Epithelial cell of proximal tubule (primary cell): ENCODE measurements at places on chromosomes 7 and 10. TPM values are rescaled to one million over a fixed set of nuclear protein-coding genes. Genes with fewer than 3 reads are reported as not detected.

Gene TUBAL3
- total RNA-seq = not detected in 2 replicates

Gene EBF3
- not detected in 2 replicates for total RNA-seq

Gene DENND2A
- total RNA-seq = 27.6 and 34.4 TPM in 2 replicates

Gene VDAC2
- 213 and 237 TPM in 2 replicates for total RNA-seq

Gene KAZALD1
- 2.9 and 4.5 TPM in 2 replicates for total RNA-seq

Gene IL6
- 22.4 and 40.4 TPM in 2 replicates for total RNA-seq

GRCh38 chr10:123494301-123494808 is 171.8 kb upstream of the GPR26 start:
- DNase-seq = no peak

GRCh38 chr7:116426428-116427156 is 72.9 kb upstream of the CAV2 start:
- DNase-seq = peak; percentile 72

DNA sequence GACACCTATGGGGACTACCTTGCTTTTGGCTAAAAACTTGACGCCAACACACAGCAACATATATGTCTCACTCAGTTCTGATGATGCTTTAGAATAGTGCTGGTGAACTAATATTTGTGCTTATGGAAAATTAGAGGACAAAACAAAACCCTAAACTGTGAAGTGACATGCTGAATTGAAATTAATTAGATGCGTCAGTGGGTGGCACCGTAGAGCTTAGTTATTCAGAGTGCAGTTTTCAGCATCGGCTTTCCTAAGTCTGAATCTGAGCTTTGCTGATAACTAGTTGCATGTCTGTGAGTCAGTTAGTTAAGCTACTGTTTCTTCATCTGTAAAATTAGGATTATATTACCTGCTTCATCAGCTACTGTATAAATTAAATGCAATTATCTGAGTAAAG is 245.0 kb upstream of the SORCS1 start:
- DNase-seq = peak; percentile 12

- DNase-seq = no peak
These were observed 3.5 kb downstream of the CCDC201 start for GRCh38 chr7:45869426-45869825.

DNA sequence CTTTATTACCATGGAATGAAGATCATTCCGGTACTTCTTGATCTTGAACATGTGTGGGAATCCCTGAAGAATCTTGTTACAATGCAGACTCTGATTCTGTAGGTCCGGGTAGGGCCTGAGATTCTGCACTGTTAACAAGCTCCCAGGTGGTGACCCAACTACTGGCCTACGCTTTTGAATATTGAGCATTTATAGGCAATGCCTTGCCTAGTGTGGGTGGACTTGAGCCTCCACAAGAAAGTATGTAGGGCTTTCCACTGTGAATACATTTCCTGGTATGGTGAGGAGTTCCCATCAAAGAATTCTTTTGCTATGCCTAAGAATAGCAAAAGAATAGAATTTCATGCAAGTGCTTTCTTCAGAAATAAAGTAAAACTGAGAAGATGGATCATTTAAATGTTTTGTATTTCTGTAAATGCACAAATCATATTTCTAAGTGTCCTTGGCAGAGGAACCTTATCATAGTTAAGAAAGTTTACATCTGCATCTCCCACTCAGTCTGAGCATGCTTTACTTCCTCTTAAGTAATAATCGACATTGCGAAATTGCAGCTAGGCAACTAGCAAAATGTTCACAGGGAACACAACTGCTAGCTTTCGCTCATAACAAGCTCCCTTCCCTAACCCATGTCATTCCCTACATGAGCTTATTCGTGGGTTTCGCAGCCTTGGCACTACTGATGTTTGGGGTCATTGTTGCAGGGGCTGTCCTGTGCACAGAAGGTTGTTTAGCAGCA is 71.4 kb downstream of the AHR start:
- no peak for DNase-seq

GRCh38 chr10:89207181-89207800 is at the start of gene CH25H:
Gene CH25H, minus strand, starts transcription at chr10:89207317. Its CDS starts 25 bp downstream, at chr10:89207292.
- DNase-seq = no peak

DNA sequence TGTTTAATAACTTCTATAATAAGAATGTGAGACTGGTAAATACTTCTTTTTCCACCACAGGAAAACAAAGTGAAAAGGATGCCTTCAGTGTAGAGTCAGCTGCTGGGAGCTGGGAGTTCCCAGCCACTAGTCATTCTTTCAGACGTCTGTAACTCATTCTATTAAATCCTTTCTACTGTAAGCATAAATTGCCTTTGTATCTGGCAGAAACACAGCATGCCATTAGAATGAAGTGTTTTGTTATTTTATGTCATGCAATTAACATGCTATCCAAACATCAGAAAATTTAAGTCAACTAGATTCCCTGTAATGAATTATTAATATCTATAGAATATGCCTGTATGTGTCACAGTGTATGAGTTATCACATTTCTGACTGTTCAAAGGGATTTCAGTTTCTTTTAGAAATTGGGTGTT is 14.3 kb downstream of the BPGM start:
- no peak for DNase-seq

GRCh38 chr10:18976696-18977251 is 71.8 kb upstream of the MALRD1 start:
- no peak for DNase-seq

DNA sequence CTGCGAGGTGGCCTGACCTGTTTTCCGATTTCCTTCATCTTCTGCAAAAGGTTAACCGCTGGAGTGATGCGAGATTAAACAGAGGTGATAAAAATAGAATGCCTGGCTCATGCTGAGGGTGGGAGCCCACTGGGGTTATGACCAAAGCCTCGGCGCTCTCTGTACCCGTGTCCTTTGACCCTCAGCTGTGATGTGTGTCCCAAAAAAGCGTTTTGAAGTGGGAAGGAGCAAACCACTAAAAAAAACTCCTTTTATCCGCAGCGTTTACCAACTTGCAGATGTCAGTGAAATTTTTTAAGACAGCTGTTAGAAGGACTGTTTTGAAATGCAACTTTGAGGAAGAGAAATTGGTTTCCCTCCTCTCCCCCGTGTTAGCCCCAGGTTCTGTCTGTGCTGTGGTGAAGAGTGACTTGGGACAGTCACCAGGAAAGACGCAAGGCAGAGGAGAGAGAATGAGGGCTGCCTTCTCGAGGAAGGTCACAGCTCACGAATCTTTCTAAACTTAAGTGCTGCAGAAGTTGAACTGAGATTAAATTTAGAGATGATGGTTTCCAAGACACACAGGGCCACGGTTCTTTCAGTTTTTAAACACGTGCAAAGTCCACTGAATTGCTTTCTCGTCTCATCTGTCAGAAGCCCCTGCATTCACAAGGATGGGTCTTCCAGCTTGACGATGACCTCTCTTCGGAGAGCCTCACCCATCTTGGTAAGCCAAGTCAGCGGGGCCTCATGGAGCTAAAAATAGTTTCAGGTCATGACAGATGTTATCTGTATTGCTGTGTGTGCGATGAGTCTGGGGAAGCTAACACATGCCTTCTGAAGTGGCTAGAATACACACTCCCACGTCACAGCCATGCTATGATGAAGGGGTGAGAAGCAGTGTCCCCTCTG is 27.6 kb downstream of the AMZ1 start:
- no peak for DNase-seq

DNA sequence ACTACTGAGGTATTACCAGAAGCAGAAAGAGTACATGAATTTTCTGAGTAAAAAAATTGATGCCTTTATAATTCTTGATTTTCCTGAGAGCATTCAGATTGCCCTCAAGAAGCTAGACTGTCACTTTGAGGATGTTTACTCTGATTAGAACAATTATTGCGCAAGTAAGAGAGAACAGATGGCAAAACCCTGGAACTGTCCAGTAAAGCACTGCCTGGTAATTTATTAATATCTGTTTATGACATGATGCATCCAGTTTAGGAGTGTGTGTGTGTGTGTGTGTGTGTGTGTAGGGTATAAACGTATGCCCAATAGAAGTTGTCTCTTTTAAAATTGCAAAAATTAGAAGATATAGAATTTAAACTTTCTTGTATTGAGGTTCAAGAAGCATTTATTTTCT is 379.7 kb downstream of the PHTF2 start:
- DNase-seq = no peak
